ENCODE measurements at places on chromosomes 2 and 18.

DNA sequence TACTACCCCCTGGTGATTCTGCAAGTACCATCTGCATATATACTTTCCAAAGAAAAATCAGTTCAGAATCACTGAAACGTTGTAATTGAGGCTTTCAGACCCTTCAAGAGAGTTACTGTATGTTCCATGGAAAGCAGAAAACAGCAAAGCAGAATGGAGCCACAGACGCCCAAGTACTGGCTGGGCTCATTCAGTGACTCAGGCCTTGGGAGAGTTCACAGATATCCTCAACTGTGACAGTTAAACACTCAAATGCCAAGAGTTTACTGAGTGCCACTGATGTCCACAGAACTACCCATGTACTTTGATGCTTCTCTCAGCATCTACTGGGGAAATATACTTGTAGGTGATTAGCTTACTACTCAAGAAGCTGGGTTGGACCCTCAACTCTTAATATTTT, 303.4 kb downstream of the TCF4 start:
- DNase-seq, result no peak

- no peak for DNase-seq
Observed at GRCh38 chr2:6968319-6969100, 51.3 kb downstream of the RNF144A start.

DNA sequence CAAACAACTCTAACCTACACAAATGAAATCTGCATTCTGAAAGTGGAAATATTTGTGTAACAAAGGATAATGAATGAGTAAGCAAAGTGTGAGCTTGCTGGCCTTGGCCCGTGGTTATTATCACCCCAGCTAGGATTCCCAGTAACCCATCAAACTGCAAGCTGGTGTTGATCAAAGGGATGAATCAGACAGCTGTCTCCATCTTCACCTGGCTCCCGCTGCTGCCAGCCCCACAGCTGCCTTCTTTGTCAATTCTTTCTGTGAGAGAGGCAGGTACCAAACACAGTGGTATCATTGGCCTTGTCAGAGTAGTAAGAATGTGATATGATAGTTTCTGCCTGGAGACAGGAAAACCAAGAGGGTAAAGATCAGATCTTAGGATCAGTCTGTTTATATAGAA, 25.2 kb upstream of the RGPD4 start:
- DNase-seq, result no peak

DNA sequence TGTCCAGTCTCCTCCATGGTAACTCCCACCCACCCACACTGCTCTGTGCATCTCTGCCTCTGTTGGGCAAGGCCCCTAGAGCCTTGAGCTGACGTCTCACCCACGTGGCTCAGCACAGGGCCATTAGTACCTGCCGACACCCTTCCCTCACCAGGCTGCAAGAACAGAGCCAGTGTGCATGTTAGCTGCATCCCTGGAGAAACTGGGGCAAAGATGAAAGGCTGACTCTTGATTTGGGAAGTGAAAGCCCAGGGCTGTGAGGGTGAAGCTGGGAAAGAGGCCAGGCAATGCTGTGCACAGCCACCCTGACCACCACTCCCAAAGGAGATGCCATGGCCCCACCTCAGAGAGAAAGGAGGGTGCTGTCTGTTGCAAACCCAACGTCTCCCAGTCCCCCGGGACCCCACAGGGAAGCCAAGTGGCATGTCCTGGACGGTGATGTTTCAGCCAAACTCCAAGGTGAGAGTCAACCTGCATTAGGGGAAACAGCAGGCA, 20.0 kb upstream of the HPCAL1 start:
- no peak for DNase-seq

GRCh38 chr2:140542627-140543026, 1588.2 kb downstream of the LRP1B start:
- DNase-seq, result no peak

- peak; percentile 37 for DNase-seq
Observed at GRCh38 chr2:48448274-48449061, 81.5 kb upstream of the STON1 start.

- no peak for DNase-seq
Observed at GRCh38 chr2:133346654-133347053, 221.6 kb downstream of the NCKAP5 start.

DNA sequence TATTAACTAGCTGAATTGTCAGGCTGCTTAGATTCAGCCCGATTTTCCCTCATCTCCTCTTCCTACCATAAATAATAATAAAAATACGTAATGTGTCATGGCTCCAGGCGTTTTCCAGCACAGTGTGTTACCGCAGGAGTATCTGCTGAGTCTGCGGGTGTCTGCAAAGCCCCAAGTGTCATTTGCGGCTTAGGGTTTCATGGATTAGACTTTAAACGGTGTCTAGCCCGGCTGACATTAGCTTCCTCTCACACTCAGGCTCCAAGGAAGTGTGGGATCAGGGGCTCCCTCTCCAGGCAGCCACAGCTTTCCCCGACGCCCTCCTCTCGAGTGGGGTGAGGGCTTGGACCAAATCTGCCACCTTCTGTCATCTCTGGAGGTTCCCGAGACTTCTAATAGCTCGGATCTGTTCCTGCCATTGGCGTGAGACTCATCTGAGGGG, 14.1 kb upstream of the HOXD1 start:
- no peak for DNase-seq

All from CD4-positive, alpha-beta T cell treated with Interleukin-10 for 1 hour (primary cell).